ENCODE measurements at places on chromosomes 13 and 19. TPM values are rescaled to one million over a fixed set of nuclear protein-coding genes. Genes with fewer than 3 reads are reported as not detected.

Gene DMWD
- total RNA-seq = 79.2 TPM

Gene CEACAM5
- total RNA-seq = not detected

Gene PLIN5
- 1.4 TPM for total RNA-seq

Gene FOSB
- total RNA-seq = 34.9 TPM

Gene NLRP5
- 0.04 TPM for total RNA-seq

Gene TSEN34
- 79.7 TPM for total RNA-seq

Gene MTUS2
- total RNA-seq = 0.08 TPM

Gene KLK1
- total RNA-seq = not detected

Gene GRIN3B
- total RNA-seq = not detected

Gene KLK7
- total RNA-seq = not detected

Gene WDR88
- not detected for total RNA-seq

Gene PRR22
- 6.8 TPM for total RNA-seq

Gene RNF113B
- 0.23 TPM for total RNA-seq

Gene ERICH4
- total RNA-seq = not detected

All from A375 (cell line).